ENCODE measurements at places on chromosomes 6 and 20.

DNA sequence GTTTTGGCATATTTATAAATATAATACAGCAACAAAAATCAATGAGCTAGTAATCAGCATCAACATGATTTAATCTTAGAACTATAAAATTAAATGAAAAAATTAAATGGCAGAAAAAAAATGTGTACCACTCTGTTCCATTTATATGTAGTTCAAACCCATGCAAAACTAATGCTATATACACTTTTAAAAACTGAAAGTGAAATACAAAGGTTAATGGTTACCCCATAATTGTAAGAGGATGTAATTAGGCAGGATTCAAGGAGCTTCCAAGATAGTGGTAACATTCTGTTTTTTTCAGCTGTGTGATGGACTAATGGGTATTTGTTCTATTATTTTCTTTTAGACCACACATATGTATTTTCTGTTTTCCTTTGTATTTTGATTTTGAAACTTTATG lies 492.1 kb downstream of the UTRN start:
- DNase-seq, result no peak

DNA sequence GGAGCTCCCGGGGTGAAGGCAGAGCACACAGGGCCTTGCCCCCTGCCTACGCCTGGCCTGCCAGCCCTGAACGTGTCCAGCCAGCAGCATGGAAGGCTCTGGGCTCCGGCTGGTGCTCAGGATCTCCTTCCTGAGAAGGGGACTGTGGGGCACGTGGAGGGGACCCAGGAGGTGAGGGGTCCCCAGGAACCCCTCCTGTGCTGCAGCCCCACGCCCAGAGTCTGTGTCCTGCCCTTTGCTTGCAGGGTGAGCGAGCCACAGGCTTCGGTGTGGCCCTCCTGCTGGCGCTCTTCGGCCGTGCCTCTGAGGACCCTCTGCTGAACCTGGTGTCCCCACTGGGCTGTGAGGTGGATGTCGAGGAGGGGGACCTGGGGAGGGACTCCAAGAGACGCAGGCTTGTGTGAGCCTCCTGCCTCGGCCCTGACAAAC lies 22.3 kb downstream of the NPEPL1 start:
- DNase-seq, result no peak

GRCh38 chr20:25397821-25398220 lies 7.2 kb upstream of the ABHD12 start:
- DNase-seq, result peak; percentile 11

- no peak for DNase-seq
Measured at GRCh38 chr6:15905488-15906419, 223.1 kb upstream of the MYLIP start.

DNA sequence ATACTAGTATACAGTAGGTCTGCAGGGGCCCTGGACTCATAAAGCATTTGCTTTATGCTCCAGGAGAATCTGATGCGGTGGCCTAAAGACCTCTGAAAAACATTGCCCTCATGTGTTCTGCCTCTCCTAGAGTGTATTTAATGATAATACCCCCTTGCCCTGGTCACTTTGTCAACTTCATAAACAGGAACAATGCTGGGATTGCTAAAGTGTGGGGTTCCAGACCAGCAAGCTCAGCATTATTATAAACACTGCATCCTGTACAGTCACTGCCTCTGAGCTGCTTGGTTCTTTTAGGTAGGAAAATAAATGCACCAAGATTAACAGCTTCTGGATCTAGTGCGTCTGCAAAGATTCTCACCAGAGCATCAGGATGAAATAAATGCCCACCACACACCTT lies 12.2 kb downstream of the TREM1 start:
- DNase-seq, result no peak

GRCh38 chr6:50699051-50699775 lies 14.1 kb upstream of the TFAP2D start:
- no peak for DNase-seq

DNA sequence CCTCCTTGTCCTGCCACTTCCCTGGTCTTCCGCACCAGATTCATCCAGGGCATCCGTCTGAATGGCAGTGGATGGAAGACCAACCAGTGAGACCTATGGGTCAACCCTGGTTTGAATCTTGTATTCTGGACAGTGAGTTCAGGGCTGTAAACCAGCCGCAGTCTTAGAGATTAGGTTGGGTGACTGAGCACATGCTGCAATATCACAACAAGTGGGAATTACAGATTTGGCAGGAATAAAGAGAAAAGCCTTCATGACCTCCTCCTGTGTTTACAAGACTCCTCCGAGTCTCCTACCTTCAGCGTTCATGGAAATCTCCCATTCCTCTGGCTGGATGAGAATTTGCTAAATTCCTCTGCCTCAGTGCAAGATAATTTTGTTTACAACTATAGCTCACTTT lies 9.9 kb downstream of the ECI2 start:
- DNase-seq, result no peak

DNA sequence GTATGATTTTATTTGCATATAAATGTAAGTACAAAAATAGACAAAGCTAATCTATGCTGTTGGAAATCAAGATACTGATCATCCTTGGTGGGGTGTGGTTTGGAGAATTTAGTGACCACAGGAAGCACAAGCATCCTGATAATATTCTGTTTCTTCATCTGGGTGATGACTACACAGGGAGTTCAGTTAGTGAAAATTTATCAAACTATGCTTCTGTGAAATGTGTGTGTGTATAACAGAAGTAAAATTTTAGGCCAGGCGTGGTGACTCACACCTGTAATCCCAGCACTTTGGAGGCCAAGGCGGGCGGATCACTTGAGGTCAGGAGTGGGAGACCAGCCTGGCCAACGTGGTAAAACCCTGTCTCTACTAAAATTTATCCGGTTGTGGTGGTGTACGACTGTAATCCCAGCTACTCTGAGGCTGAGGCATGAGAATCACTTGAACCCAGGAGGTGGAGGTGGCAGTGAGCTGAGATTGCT lies 20.6 kb downstream of the ENPP3 start:
- no peak for DNase-seq

DNA sequence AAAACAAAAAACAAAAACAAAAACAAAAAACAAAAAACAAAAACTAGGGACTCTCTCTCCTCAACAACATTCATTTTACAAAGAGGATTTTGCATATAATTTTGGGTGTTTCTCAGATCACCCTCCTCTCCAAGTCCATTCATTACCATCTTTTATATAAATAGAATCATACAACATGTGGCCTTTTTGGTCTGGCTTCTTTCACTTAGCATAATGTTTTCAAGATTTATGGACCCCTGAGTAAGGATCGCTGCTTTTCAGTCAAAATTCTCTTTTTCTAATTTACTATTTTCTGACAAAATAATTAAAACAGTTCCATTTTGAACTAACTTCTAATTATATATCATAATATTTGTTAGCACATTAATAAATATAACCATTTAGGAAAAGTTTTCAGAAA lies 94.8 kb downstream of the UBE3D start:
- DNase-seq, result no peak

DNA sequence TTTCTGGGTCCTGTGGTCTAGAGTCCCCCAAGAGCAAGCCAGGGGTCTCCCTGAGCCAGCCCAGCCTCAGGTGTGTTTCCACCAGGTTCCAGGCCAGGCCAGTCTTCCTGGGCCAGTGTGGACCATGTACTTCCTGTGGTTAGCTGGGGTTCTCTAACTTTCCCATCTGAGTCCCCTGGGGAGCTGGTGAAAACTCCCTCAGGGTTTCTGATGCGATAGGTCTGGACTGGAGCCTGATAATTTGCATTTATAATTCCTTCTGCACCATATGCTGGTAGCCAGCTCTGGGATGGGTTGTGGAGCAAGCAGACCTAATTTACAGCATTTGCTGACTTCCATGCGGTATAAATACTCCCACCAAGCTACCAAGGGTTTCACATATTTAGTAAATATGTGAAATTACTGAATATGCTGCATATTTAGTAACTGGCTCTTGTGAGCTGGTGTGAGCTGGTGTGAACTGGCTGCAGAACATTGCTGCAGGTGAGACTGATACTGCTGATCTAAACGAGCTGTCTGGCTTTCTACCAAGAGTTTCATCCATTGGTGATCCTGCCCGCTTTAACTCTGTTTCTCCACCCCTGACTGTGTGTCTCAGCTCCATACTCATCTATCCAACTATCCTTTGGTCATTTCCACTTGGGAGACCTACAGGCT lies 62.6 kb downstream of the RIN2 start:
- no peak for DNase-seq

- DNase-seq, result no peak
Measured at GRCh38 chr20:63363013-63363957, 2.1 kb upstream of the CHRNA4 start.

Measured in NCI-H1436 (cell line).